ENCODE measurements at places on chromosomes 5 and 9.

DNA sequence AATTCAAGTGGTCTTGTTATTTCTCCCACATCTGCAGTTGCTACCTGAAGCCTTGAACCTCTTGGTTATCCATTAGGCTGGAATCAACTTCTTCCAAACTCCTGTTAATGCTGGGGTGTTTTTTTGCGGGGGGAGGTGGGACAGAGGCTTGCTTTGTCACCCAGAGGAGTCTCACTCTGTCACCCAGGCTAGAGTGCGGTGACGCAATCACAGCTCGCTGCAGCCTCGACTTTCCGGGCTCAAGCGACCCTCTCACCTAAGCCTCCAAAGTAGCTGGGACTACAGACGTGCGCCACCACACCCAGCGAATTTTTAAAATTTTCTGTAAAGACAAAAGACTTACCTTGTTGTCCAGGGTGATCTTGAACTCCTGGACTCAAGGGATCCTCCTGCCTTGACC lies 4.4 kb downstream of the SCGB3A1 start:
- DNase-seq = no peak

DNA sequence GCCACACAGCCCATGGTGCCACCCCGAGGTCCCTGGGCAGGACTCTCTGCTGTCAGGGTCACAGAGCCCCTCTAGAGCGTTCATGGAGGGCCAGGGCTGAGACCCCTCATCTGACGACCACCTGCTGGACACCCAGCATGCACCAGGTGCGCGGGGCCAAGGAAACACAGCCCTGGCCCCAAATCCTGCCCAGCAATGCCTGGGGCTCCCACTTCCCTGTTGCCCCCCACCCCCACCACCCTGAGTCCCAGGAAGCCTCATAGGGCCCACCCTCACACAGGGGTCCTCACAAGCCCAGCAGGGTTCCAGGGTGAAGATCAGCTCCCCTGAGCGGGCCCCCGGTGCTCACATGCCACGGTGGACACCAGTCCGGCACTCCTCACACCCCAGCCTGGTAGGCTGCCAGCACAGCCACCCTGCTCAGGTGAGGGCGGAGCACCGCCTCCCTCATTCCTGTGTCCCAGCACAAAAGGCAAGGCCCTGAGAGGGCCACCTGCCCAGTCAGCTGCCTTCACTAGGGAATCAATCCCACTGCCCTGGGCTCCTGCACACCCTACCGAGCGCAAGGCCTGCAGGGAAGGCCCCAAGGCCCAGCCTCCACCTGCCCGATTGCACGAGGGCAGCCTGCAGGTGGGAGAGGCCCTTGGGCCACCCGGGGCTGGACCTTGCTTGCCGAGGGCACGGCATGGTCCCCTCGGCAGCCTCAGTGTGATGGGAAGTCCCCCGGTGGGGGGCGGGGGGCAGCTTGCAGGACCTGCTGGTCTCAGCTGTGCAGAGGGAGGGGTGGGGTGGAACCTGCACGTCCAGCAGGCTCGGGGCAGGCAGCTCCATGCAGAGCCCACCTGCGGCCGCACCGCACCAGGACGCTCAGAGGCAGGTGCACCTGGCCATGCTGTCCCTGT lies 56.4 kb upstream of the UBAC1 start:
- no peak for DNase-seq

DNA sequence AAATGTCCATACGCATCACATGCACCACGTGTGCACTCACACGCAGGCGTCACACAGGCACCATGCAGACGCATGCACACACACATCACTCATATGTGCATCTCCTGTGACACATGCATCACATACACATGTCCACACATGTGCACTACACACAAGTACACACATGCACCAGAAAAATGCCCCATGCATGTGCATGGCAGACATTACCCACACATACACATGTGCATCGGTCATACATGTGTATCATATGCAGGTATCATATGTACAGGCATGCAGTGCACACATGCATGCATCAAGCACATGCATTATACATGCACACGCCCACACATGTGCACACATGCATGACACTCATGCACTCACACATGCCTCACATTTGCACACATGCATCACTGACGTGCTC lies 26.1 kb downstream of the ADAMTS2 start:
- no peak for DNase-seq

DNA sequence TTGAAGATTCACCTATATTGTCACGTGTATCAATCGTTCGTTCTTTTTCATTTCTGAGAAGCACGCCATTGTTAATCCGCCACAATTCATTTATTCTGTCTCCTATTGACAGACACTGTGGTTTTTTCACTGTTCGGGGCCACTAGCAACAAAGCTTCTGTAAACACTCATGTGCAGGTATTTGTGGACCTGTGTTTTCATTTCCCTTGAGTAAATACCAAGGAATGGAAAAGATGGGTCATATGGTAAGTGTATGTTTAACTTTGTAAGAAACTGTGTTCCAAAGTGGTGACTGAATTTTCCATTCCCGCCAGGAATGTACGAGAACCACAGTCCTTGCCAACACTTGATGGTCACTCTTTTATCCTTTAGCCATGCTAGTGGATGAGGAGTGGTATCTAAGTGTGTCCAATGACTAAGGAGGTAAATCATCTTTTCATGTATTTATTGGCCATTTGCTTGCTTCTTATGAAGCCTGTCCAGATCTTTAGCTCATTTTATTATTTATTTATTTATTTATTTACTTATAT lies 10.7 kb downstream of the ABO start:
- DNase-seq = no peak

DNA sequence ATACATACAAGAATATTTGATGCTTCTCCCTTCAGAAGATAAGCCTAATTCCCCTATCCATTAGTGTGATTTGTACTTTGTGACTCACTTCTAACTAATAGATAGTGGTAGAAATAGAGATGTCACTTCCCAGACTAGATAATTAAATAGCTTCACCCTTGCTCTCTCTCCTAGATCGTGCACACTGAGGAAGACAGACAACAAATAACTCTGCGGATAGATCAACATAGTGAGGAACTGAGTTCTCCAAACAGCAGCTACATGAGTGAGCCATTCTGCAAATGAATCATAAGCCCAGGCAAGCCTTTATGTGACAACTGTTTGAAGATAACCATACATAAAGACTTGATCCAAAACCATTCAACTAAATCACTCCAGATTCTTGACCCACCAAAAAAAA lies 1083.4 kb upstream of the C9orf72 start:
- no peak for DNase-seq

DNA sequence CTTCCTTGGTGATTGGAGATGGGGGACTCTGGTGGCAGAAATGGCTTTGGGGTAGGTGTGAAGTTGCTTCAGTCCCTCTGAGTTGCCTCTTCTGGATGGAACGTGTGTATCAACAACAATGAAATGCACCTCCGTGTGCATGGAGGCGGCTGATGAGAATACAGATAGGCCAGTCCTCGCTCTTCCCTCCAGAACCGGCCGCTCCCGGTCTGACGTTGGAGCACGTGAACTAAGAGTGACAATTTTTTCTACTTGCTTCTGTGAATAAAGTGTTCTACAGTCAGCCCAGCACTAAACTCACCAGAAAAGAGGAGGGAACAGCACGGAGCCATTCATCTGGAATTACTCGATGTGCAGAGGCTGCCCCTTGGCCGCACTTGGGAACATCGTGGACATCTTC lies 90.7 kb downstream of the ANKRD33B start:
- no peak for DNase-seq

DNA sequence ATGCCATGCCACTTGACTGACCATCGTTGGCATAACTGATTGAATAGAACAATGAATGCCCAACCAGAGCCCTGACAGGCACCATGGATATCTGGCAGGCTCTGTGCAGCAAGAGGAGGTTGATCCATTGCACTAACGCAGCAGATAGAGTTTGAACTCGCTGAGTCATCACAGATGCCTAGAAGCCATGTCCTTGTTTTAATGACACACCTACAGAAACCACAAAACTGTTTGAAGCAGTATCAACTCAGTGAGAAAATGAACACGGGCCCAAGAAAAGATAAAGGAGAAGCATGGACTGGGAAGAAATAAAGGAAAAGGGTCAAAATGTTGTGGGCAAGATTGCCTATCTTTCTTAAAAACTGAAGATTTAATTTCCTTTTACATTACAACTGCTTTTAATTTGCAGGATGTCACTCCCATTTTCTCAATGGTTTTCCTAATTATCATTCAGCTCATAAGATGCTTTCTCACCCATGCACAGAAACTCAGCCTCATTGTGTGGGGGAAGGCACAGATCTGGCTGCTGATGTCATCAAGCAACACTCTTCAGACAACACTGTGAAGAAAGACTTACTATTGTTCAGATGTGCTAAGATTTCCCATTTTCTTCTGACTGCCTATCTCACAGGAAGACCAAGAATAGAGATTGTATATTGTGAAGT lies 129.0 kb downstream of the PIK3R1 start:
- DNase-seq = no peak

DNA sequence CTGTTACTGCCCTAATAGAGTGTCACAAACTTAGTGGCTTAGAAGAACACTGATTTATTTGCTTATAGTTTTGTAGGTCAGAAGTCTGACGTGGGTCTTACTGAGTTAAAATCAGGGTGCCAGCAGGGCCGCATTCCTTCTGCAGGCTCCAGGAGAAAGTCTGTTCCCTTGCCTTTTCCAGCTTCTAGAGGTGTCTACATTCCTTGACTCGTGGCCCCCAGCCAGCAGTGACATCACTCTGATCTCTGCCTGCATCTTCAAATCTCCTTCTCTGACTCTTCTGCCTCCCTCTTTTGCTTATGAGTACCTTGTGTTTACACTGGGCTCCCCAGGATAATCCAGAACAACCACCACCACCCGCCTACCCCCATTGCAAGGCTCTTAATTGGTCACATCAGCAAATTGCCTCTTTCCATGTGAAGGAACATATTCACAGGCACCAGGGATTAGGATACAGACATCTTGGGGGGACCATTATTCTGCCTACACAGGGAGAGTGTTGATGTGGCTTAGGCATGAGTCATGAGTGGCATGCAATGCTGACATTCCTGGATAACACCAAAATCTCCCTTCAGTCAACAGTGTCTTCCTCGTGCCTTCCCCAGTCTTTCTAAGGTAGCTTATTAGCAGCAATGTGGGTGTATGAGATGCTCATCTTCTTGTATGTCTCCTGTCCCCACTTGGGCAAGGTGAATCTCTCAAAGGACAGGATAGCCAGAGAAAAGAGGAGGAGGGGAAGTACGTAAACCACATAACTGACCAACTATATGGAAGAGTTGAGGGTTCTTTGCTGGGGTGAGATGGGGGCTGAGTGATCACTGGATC lies 24.4 kb downstream of the CYFIP2 start:
- DNase-seq = no peak

GRCh38 chr5:44663991-44664710 lies 144.6 kb upstream of the MRPS30 start:
- no peak for DNase-seq

DNA sequence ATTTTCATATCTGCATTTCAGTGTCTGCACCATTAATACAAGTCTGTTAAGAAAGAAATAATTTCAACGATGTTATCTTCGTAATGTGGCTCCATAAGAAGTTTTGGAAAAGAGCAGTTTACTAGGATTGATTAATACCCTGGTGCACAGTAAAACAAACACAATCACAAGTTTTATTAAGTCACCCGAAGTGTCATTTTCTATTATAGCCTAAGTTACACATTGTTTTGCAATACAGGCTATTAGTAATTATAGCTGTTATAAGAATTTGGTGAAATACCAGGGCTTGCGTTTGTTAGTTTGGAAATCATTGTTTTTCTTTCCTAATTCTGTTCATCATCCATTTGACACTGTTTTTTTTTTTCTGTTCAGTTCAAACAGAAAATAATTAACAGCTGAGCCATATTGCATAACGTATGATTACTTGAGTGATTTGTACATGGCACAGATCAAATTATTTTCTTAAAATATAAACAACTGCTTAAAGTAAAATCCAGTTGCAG lies 30.6 kb downstream of the LVRN start:
- DNase-seq = no peak

DNA sequence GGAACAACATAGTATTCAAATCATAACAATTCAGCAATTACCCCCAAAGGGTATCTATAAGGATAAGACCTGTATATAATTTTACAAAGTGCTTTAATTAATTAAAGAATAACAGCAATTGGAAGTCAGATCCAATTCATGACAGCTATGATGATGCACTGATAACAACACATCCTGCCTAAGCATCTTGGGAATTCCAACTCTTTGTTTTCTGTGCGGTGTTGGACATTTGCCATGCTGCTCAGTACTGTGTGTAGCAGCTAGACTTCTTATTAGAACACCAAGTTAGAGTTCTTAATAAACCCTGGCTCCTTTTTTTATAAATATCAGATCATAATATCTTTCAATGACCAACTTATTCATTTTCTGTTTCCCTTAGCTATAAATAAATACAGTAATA lies 209.0 kb downstream of the SEC61B start:
- no peak for DNase-seq

- no peak for DNase-seq
Observed at GRCh38 chr9:134134949-134135342, 936 bp upstream of the WDR5 start.

- DNase-seq = no peak
Observed at GRCh38 chr5:56735849-56736641, 79.3 kb upstream of the MAP3K1 start.

GRCh38 chr5:90581956-90582355 lies 23.4 kb downstream of the ADGRV1 start:
- no peak for DNase-seq

GRCh38 chr5:158054223-158055110 lies 195.5 kb upstream of the CLINT1 start:
- DNase-seq = no peak

GRCh38 chr9:35757226-35757891 lies 3.3 kb upstream of the MSMP start:
- DNase-seq = no peak

DNA sequence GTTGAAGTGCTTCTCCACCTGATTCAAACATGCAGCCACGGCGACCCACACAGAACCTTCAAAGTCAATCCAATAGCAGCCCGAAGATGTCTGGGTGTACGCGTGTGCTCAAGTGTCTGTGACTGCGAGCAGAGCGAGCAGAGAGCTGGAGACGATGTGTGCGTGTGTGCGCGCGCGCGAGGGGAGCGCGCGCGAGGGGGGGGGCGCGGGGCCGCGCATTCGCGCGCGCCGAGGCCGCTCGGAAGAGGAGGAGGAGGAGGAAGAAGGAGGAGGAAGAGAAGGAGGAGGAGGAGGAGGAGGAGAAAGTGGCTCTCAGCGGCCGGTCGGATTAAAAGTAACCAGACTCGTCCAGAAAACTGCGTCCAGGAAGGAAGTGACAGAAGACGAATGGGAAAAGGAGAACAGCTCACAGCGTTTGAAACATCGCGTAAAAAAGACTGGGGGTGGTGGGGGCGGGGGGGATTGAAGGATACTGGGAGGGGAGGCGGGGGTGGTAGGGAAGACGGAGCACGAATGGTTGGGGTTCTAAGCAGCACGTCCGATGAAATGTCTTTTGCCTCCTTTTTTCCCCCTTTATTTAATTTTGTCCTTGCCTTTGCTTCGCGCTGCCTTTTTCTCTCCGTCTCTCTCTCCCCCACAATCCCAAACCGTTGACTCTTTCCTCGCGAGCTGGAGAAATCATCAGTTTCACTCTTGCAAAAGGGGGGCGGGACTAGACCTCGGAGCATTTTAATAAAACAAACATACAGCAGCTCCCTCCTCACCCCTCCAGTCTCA lies at the start of gene MEF2C:
TSS of gene MEF2C (minus strand) at position 126 of the 777 bp plus-strand sequence. CDS start 59,396 bp downstream, outside the sequence.
- no peak for DNase-seq

Measured in NCI-H1436 treated with DMSO at 0.1 percent for 48 hours (cell line).